Stimulated activated CD8-positive, alpha-beta memory T cell treated with anti-CD3 and anti-CD28 coated beads, Interleukin-4, amount 100 ng/mL, for 1 hour (primary cell): ENCODE measurements at places on chromosomes 16 and 17.

- DNase-seq = no peak
Measured at GRCh38 chr17:4492721-4493561, 5.7 kb upstream of the SPNS2 start.

DNA sequence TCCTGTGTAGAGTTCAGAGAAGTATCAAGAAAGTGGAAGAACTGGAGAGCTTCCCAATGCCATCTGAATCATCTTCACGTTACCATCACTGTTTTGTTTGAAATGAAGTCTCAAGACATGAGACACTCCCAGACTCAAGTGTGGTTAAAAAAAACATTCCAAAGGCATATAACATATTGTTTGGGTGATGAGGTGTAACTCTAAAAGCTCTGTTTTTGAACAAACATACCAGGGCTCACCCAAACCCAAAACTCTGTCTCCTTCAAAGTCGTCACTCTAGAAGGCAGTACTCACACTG is 6.3 kb upstream of the ZCCHC14 start:
- no peak for DNase-seq

- DNase-seq = peak; percentile 79
Measured at GRCh38 chr17:82297280-82297713, 20.1 kb downstream of the CD7 start.

- no peak for DNase-seq
Measured at GRCh38 chr16:11744075-11744470, 1.4 kb upstream of the TXNDC11 start.

- no peak for DNase-seq
Measured at GRCh38 chr17:79075861-79076406, 1.3 kb downstream of the ENGASE start.

DNA sequence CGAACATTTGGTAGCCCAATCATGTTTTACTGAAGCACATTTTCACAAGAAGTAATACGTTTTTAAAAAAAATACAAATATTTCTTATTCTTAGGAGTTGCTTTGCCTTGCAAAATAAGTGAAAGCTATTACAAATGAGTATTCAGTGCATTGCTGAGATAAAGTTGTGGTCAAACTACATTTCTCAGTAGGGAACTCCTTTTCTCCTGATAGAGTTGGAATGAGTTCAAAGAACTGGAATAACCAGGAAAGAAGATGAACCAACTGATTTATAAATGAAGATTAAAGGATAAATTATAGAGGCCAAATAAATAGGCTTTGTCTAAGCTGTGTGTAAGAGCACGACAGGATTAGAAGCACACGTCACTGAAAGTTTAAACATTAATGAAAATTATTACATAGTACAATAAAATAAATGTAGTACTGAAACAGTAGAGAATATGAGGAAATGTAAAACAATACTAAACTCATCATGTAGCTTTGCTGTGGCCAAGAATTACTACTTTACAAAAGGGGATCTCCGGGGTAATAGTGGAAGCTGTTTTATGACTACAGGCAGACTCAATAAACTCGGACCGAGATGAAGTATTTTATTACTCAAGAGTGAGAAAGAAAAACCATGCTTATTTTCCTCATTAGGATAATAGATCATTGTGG is 73.6 kb downstream of the KCNJ2 start:
- DNase-seq = no peak

GRCh38 chr16:52957199-52957598 is 95.5 kb downstream of the CHD9NB start:
- no peak for DNase-seq

DNA sequence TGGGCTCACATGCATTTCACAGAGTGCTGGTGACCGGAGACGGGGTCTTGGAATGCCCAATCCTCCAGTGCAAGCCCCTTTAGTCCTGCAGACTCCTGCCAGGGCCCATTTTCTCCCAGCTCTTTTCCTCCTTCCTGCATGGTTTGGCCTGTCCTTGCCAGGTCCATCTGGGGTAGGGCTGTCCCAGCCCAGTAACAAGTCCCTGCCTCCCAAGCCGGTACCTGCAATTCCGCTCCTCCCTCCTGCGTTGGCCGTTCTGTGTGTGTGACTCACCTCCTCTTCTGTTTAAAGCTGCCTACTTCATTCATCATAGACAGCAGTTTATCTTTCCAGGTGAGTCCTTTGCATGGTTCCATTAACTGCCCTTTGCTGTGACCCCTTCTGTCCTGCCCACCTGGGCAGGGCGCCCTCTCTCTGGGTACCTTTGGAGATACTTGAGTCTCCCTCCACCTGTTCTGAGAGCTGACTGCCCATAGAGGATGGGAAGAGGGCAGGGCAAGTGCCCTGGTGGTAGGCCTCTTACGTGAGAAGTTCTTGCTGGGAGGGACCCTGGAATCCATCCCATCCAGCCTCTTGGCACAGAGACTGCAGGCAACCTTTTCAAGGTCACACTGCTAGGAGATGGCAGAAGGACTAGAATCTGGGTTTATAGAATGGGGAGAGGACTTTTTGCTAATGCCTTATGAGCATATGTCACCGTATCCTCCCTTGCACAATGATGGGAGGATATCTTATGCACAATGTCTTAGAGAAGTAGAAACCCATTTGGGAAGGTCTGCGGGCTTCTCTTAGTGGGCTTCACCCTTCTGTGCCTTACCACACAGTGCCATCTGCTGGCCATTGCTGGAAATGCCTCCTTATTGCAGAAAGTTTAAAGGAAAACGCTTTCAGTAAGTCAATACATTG is 29.7 kb upstream of the LGALS9 start:
- DNase-seq = peak; percentile 77
